Astrocyte (in vitro differentiated cells and primary cell): ENCODE measurements at places on chromosomes 4 and X. TPM values are rescaled to one million over a fixed set of nuclear protein-coding genes. Genes with fewer than 3 reads are reported as not detected.

Gene OPN1MW
- not detected in 2 replicates for total RNA-seq

- no peak overlapping the region for H3K4me3 ChIP-seq
- H3K27ac ChIP-seq: no peak overlapping the region
- no peaks in the 10 kb centered on the region for H3K27me3 ChIP-seq
- no peak for DNase-seq
- no peaks in the 10 kb centered on the region for H3K4me1 ChIP-seq
These were observed 86.2 kb downstream of the PPEF1 start for GRCh38 chrX:18793601-18794089.

- H3K4me3 ChIP-seq: no peak overlapping the region
- no peak overlapping the region for H3K27ac ChIP-seq
- no peak for DNase-seq
- no peaks in the 10 kb centered on the region for H3K4me1 ChIP-seq
- H3K27me3 ChIP-seq: no peaks in the 10 kb centered on the region
These were observed 178.0 kb downstream of the TEX13C start for GRCh38 chrX:125497667-125498066.

GRCh38 chr4:1075225-1075624 lies 38.1 kb downstream of the RNF212 start:
- H3K4me3 ChIP-seq: no peak overlapping the region
- H3K27ac ChIP-seq: no peak overlapping the region
- no peaks in the 10 kb centered on the region for H3K4me1 ChIP-seq

GRCh38 chr4:173801876-173802661 lies 272.0 kb upstream of the HAND2 start:
- H3K4me3 ChIP-seq: no peak overlapping the region
- no peaks in the 10 kb centered on the region for H3K27me3 ChIP-seq
- H3K4me1 ChIP-seq: no peaks in the 10 kb centered on the region
- H3K27ac ChIP-seq: no peak overlapping the region
- H3K36me3 ChIP-seq: no peaks in the 10 kb centered on the region
